ENCODE measurements at places on chromosomes 6 and 20. TPM values are rescaled to one million over a fixed set of nuclear protein-coding genes. Genes with fewer than 3 reads are reported as not detected.
A peak's percentile ranks its signal among the peaks of the same experiment; 100 is the strongest.

F13A1 gene
- 43.1 TPM for total RNA-seq

SMIM26 gene
- 118 TPM for total RNA-seq

PRDM13 gene
- 0.33 TPM for total RNA-seq

DDRGK1 gene
- total RNA-seq, result 64.9 TPM

CCHCR1 gene
- total RNA-seq, result 26.2 TPM

RNF144B gene
- 12.0 TPM for total RNA-seq

LGSN gene
- total RNA-seq, result 0.39 TPM

CHMP4B gene
- total RNA-seq, result 55.5 TPM

GPLD1 gene
- 7.7 TPM for total RNA-seq

DEFB121 gene
- total RNA-seq, result not detected

COX4I2 gene
- total RNA-seq, result 5.4 TPM

DNA sequence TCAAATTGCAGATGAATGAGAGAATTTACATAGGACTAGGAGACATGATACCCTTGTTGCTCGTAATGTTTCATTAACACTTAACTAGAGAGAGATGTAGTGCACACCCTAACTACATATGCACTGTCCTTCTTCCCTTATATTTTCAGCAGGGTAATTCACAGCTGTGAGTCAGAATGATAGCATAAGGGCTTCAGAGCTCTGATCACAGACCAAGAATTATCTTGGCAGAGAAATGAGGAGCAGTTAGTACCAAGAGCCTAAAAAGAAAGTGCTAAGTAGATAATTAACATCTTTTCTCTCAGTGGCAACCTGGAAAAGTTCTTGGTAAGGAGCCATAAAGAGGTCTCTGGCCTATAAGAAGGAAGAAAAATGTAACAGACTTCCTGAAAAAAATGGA is 35.8 kb downstream of the GRIK2 start:
- no peak for DNase-seq

DNA sequence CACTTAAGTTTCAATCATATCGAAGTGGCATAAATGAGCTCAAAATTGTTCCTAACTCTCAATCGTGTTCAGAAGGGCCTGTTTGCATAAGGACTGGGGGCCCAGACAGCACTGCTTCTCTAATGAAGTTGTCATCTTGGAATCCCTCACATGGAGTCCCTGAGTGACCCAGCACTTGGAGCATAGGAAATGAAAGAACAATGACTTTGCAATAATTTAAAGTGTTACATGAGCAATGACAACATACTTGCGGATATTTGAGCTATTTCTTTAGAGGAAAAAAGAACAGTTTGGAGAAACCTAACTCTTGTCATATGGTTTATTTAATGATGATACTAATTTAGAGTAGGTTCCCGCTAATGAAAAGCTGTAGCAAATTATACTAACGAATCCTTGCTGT is 239.9 kb downstream of the TSHZ2 start:
- DNase-seq, result no peak

DNA sequence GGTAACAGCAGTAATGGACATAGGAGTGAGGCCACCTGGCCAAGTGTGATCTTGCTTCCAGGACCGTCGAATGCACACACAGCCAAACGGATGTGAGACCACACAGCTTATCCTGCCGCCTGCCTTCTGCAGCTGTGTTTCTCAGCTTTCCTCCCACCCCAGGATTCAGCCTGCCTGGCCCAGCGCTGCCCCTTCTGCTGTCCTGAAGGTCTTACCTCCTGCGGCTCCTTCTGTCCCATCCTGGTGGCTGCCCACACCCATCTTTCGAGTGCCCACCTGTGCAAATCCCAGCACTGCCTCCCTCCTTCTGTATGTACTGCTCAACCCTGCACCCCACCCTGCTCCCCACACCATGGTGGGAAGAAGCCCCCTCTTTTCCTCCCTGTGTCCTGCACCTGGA is 49.4 kb upstream of the DACT2 start:
- DNase-seq, result no peak

DNA sequence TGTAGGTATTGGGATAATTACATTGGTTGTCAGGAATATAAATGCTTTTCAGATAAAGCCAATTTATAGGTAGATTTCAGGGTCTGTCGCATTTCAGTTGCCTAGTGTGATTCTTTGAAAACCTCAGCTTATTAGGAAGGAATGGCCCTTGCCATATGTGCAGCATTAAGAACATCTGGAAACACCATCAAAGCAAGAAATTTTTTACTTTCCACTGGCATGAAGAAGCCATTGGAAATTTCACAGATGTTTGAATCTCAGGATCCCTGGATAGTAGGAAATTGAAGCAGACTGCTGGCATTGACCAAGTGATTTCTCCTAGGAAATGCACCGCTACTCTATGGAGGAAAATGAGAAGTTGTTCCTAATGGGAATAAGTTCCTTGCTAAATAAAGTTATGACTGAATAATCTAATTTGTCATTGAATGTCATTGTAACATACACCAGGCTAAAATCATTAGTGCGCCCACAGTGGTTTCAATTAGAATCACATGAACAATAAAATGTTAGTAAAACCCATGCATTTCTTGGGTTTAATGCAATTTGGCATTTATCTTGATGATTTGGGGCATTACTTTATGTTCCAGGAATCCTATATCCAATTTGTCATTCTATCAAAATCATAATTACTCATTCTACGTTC is 950.1 kb downstream of the EPHA7 start:
- no peak for DNase-seq

GRCh38 chr20:22335210-22335609 is 249.2 kb downstream of the FOXA2 start:
- no peak for DNase-seq

- DNase-seq, result no peak
Observed at GRCh38 chr6:129446272-129447197, 263.4 kb downstream of the ARHGAP18 start.

GRCh38 chr6:87095087-87095509 is at the start of gene CGA:
CGA (minus strand) TSS chr6:87095106; CDS start chr6:87088200, 6,906 bp downstream.
- DNase-seq, result no peak

DNA sequence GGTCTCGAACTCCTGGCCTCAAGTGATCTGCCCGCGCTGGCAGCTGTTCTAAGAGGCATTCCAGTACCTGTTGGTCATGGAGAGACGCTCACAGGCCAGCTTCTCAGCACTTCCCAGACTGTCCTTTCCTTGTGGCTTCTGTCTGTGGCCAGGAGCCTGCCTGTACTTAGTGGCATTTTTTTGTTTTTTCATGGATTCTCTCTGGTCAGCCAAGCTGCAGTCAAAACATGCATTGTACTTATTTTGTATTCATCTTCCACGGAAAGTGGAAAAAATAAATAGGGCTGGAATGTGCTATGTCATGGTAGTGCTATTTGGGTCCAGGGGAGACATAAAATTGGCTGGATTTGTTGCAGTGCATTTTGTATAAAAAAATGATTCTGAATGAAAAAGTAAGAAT is 29.1 kb downstream of the ZDHHC14 start:
- no peak for DNase-seq

- DNase-seq, result no peak
Observed at GRCh38 chr20:46433051-46433450, 26.6 kb upstream of the ELMO2 start.

DNA sequence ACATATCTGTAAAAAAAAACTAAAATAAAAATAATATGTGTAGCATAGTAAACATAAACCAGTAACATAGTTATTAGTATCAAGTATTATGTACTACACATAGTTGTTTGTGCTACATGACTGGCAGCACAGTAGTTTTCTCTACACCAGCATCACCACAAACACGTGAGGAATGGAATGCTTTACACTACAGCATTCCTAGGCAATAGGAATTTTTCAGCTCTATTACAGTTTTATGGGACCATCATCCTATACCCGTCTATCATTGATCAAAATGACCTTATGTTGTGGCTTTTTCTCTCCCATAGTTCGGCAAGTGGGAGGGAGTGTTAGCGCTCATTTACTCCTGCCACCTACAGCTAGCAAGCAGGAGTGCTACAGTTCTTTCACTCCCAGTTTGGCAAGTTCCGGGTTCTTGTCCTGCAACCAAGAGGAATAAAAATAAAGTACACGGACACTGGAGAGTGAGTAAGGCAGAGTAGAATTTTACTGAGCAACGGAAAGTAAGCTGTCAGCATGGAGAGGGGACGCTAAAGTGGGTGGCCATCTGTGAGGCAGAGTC is 196.8 kb upstream of the HSF2 start:
- no peak for DNase-seq

GRCh38 chr6:79435746-79436145 is 101.5 kb downstream of the LCA5 start:
- DNase-seq, result no peak

- DNase-seq, result no peak
Observed at GRCh38 chr6:8069631-8070284, 5.6 kb upstream of the BLOC1S5 start.

DNA sequence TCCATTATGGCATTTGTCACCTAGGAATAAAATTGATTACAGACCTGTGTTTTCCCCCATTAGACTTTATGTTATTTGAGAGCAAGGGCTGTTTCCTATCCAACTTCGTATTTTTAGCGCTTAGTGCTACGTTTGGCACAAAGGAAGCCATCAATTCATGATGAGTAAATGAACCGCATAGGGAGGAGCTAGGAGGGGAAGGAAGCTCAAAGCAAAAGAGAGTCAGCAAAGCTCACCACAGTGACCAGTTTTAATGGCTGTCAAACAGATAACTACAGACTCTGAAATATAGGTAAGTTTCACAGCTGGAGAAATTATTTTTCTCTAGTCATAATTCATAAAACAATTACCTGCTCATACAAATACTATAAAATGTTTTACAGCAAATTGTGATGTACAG is 6.9 kb upstream of the SAMD3 start:
- DNase-seq, result no peak

- DNase-seq, result no peak
Observed at GRCh38 chr20:58130156-58130555, 98.3 kb downstream of the ANKRD60 start.

GRCh38 chr20:47606983-47607613 is 105.4 kb downstream of the NCOA3 start:
- no peak for DNase-seq

- DNase-seq, result no peak
Observed at GRCh38 chr6:153170511-153170910, 39.4 kb upstream of the RGS17 start.

- DNase-seq, result no peak
Observed at GRCh38 chr6:145866456-145867396, 52.1 kb upstream of the FBXO30 start.

DNA sequence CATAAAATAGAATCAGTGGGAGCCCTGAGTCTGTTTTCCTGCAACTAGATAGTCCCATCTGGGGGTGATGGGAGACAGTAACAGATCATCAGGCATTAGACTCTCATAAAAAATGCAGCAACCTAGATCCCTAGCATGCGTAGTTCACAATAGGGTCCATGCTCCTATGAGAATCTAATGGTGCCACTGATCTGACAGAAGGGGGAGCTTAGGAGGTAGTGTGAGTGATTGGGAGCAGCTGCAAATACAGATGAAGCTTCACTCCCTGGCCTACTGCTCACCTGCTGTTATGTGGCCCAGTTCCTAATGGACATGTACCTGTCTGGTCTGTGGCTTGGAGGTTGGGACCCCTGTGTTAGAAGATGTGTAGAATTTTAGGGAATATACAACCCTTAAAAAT is 904.5 kb upstream of the EPHA7 start:
- no peak for DNase-seq

DNA sequence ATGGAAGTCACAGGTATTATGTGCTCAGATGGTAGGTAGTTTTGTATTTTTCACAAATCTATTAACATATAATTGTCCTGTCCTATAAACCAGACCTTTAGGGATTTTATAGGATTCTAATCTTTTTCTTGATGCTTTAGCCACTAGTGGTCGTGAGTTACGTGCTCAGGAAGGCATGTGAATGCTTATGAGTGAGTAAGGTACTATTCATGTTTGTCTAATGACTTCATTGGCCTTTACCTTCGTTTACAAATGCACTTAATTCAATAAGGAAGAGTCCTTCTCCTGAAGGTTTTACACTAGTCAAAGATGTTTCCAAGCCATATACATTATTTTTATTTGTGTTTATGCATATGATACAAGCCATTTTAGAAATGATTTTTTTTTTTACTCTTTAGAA is 23.0 kb downstream of the PACRG start:
- no peak for DNase-seq

DNA sequence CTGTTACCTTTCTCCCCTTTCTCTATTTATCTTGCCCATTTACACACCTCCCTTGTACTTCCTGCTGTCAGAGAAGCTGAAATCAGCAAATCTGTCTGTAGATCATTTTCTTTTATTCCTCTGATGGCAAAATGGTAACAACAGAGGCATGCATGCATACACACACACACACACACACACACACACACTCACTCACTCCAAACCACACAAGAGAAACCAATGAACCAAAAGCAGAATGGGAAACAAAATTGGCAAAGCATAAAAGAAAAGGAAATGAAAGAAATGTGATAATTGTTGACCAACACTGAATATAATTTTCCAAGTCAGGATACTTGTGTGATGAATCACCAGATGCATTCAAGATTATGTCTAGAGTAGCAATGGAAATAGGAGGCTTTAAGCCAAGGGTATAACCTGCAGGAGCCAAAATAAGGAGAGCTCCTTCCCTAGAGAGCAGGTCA is 172.4 kb downstream of the PLCB4 start:
- DNase-seq, result no peak

DNA sequence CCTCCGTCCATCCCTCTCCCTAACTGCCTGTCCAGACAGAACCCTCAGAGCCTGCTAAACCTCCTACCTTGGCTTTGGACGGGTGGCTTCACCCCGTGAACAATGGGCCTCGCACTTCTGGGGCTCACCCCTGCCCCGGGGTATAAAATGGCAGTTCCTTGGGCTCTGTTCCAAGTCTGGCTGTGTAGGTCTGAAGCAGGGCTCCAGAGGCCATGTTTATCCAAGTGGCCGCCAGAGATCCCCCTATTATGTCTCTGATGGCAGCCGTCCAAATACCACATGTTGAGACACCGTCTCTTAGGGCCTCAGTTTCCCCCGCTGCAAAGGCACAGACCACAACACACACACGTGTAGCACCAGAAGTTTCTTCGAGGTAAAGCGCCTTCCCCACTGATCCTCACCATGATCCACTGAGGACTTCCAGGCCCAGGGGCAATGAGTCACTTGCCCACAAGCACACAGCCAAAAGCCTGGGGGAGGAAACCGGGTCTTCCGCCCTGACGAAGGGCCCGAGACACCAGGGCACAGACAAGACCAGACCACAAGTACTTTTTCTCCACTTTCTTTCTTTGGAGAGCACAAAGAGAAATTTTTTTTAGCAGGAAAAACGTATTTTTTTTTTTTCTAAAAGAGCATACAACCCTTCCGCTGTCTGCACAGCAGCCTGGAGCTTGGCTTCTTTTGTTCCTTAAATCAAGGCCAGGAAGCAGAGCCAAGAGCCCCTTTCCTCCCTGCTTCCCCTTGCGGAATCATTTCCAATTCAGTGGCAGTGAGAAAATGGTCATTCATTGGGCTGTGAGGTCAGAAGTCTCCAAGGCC is 11.8 kb downstream of the CPNE5 start:
- peak; percentile 58 for DNase-seq

DNA sequence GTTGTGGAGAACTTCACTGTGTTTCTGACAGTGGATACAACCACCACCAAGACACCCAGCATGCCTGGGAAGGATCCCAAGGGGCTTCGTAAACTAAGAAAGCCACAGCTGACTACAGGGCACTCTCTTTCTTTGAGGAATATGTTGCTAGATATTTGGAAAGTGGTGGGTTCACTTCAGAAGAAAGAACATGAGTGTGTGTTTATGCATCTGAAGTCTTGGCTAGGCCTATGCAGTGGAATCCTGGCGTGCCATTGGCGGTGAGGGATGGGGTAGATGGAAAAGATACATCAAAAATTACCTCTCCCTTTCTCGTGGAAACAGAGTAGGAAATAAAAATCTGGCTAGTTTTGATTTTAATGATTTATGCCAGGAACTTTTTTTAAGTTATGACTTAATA is 187.7 kb downstream of the PDE7B start:
- no peak for DNase-seq
